ENCODE measurements at places on chromosomes 11 and 22.

DNA sequence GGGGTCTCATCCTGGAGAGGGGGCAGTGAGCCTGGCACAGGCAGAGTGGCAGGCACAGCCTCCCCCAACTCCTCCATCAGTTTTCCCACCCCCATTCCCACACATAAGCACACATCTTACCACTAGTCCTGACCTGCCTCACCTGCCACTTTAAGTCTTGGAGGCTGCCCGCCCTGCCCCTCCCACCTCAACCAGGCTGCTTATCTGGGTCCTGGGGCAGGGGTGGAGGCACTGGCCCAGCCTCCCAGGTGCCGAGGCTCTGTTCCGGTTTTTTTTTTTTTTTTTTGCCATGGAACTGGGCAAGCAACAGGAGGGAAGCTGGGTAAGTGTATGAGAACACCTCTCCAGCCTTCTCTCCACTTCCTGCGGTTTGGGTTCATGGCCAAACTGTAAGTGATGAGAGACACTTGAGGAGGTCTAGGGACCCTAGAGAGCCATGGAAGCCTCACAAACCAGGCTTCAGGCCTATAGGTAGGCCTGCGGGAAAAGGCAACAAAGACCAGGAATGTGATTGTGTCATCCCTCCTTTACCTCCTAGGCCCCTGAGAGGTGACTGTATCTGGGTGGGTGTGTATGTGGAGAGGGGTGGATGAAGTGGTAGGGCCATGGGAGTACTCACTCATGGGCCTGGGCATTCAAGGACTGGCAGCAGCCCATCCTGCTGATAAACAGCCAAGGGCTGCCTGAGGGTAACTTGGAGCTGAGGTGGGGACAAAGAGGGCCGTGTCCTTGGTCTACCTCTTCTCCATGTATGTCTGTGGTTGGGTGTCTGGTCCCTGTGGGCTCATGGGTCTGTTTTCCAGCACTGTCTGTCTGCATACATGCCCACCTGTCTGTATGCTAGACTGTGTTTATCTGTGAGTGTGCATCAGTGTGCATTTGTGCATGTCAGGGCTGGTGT lies 22.6 kb downstream of the PHLDB1 start:
- peak; percentile 42 for DNase-seq
- H3K27ac ChIP-seq, result no peak overlapping the region
- no peaks in the 10 kb centered on the region for H3K36me3 ChIP-seq
- H3K4me1 ChIP-seq, result peaks cover 5% of the 10 kb centered on the region
- no peaks in the 10 kb centered on the region for H3K27me3 ChIP-seq

- no peaks in the 10 kb centered on the region for H3K4me1 ChIP-seq
- no peak overlapping the region for H3K27ac ChIP-seq
- no peaks in the 10 kb centered on the region for H3K27me3 ChIP-seq
- DNase-seq, result peak; percentile 44
- H3K36me3 ChIP-seq, result no peaks in the 10 kb centered on the region
Observed at GRCh38 chr11:60887556-60887955, 18.8 kb downstream of the PRPF19 start.

GRCh38 chr11:35967042-35967441 lies 23.2 kb downstream of the LDLRAD3 start:
- H3K4me3 ChIP-seq, result no peak overlapping the region
- no peaks in the 10 kb centered on the region for H3K4me1 ChIP-seq
- H3K27ac ChIP-seq, result no peak overlapping the region
- H3K27me3 ChIP-seq, result no peaks in the 10 kb centered on the region

DNA sequence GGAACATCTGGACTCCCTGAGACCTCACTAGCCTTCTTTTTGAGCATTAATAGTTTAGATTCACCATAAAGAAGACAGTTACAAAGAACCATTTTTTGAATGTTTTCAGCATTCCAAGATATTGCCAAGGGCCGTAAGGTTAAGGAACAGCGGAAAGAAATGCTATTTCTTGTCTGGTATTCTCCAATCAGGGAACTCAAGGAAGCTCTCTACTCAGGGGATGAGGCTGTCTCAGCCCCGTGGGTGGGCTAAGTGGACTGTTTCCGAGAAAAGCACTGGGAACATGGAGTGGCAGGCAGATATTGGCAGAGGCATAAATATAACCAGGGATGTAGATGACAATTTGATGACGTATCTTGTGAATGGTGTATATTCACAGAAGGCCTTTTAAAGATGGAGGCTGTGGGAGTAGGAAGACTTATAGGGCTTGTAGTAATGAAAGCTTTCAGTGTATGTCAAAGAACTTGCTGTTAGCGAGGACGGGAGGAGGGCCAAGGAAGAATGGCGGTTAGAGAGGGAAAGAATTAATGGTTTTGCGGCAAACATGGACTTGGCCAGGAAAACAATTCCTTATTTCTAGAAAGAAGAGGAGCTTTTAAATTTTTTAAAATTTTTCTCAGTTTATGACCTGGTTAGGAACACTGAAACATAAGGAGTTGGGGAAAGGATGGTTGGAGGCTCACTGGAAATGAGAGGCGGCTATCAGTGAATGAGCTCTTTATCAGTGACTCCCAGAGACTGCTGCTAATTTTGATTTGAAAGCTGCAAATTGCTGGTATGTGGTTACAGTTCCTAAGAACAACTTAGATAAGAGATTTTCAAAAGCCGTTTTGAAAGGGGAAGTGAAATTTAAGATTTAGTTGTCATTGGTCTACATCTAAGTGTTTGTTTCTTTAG lies 64.6 kb downstream of the ST3GAL4 start:
- no peak overlapping the region for H3K27ac ChIP-seq
- no peaks in the 10 kb centered on the region for H3K36me3 ChIP-seq
- no peak for DNase-seq
- H3K4me1 ChIP-seq, result no peaks in the 10 kb centered on the region
- H3K4me3 ChIP-seq, result no peak overlapping the region

DNA sequence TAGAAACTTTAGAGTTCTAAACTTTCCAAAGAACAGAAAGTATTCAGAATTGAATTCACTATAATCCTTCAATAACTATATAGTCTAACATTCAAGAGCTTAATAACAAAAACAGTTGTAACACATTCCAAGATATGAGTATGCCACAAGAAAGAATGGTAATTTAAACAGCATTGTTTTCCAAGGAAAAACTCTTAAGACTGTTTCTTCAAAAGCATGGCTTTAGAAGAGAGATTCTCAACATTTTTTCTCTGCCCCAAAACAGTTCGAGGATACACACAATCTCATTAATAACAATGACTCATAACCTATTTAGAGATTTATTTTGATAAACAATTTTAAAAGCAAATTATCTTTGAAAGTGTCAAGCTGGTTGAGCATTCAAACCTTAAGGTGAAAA lies 16.7 kb upstream of the ARHGAP32 start:
- DNase-seq, result no peak
- H3K4me1 ChIP-seq, result peaks cover 5% of the 10 kb centered on the region
- H3K36me3 ChIP-seq, result no peaks in the 10 kb centered on the region
- H3K27me3 ChIP-seq, result no peaks in the 10 kb centered on the region

- H3K27ac ChIP-seq, result no peak overlapping the region
- DNase-seq, result peak; percentile 3
- peaks cover 3% of the 10 kb centered on the region for H3K4me1 ChIP-seq
- H3K36me3 ChIP-seq, result no peaks in the 10 kb centered on the region
- no peak overlapping the region for H3K4me3 ChIP-seq
Observed at GRCh38 chr11:99370549-99371216, 349.9 kb downstream of the CNTN5 start.

Measured in pancreas (tissue), 10 donors.